ENCODE measurements at places on chromosomes 2 and 18.

GRCh38 chr2:7190587-7191324 is 273.5 kb downstream of the RNF144A start:
- no peak for DNase-seq

- no peak for DNase-seq
Measured at GRCh38 chr2:189291460-189291859, 111.9 kb upstream of the COL5A2 start.

DNA sequence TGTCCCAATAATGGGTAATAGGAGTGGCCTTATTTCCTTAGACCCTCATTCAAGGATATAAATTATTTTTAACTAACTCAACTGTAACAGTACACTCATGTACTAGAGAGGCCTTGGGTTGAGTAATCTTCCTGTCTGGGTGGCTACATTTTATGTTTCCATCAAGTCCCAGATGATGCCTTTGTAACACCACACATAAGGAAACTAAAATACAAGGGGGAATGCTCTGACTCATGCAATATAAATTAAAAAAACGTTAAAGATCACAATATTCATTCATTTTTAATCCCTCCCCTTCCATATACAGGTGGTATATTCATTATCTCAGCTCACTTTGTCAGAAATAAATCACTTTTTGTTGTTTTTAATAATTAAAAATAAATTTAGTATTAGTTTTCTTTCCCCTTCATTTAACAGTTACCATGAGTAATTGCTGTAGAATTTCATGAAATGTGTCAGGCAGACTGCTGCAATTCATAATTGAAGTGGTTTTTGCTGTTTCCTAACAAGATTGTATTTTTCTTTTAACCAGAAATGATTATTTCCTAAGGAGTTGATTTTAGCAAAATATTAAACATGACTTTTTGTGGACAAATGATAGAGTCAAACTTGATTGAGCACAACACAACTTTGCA is 1403.6 kb downstream of the SUCLG1 start:
- peak; percentile 19 for DNase-seq

DNA sequence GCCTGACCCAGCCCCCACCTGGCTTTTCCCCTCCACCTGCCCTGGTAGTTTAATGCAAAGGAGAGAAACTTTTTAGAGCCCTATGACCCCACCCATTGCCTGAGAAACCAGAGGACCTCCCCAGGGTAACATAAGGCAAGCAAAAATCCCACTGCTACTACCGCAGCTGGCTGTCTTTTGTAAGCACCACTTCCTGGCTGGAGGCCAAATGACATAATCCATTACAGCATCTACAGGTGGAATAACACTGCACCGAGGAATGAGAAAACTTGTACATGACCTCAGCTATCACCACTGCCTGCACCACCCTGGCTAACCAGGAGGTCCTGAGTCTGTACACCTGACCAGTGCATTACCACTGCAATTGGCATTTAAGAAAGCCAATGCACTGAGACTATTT is 149.6 kb upstream of the GALNT5 start:
- DNase-seq: no peak

GRCh38 chr18:35289727-35290093 is 319 bp downstream of the ZSCAN30 start:
- no peak for DNase-seq

Measured in AG08395 (cell line).